ENCODE measurements at places on chromosomes 7 and 10.

DNA sequence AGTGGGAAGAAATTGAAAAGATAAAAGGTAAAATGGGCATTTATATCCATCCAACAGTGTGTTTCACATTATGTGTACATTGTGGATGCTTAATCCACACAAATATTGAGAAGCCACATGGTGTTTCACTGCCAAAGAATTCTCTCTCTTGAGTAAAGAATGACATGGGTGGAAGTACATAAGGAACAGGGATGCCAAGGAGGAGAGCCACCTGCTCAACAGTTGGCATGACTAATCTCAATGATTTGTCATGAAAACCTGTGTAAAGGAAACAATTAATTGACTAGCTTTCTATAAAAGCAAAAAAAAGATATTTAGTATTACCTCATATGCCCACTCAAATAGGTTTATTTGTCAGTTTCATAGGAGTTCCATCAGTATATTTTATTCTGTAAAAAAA, 43.1 kb downstream of the MAGI2 start:
- H3K36me3 ChIP-seq, result no peaks in the 10 kb centered on the region
- no peak overlapping the region for H3K4me3 ChIP-seq
- H3K27ac ChIP-seq, result no peak overlapping the region

GRCh38 chr7:46256870-46257661, 336.0 kb upstream of the IGFBP3 start:
- no peak for DNase-seq
- peaks cover 2% of the 10 kb centered on the region for H3K36me3 ChIP-seq
- peaks cover 5% of the 10 kb centered on the region for H3K27me3 ChIP-seq
- H3K4me1 ChIP-seq, result no peaks in the 10 kb centered on the region
- H3K4me3 ChIP-seq, result no peak overlapping the region

- no peak overlapping the region for H3K27ac ChIP-seq
- peaks cover 6% of the 10 kb centered on the region for H3K36me3 ChIP-seq
- no peak for DNase-seq
- H3K27me3 ChIP-seq, result peaks cover 6% of the 10 kb centered on the region
- peaks cover 31% of the 10 kb centered on the region for H3K4me1 ChIP-seq
Observed at GRCh38 chr7:2138146-2138765, 94.5 kb downstream of the MAD1L1 start.

DNA sequence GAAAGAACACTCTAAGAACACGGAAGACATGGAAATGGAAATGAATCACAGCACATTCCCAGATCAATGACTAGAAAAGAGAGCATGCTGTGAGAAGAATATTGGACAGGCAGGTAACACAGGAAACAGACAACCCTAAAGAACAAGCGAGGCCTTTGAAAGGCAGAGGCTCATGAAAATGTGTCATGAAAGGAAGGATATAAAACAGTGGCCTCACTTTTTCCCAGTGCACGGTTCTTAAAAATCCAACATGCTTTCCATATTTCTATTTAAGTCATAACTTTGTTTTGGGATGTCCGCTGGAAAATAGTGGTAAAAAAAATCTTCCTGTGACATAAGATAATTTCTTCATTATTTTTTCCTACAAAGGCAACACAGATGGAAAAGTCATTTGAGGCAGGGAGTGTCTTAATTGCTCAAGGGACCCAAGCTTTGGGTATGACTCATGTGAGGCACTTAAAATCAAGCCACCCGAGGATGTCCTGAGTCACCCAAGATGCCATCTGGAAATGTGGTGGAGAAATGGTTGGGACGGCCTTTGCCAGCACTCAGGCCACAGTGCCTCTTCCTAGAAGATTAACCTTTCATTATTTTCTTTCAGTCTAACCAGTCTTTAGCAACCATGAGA, 17.0 kb downstream of the ITIH5 start:
- H3K4me1 ChIP-seq, result no peaks in the 10 kb centered on the region
- DNase-seq, result no peak
- H3K27ac ChIP-seq, result no peak overlapping the region
- no peak overlapping the region for H3K4me3 ChIP-seq
- H3K27me3 ChIP-seq, result peaks cover 3% of the 10 kb centered on the region
- H3K36me3 ChIP-seq, result no peaks in the 10 kb centered on the region

DNA sequence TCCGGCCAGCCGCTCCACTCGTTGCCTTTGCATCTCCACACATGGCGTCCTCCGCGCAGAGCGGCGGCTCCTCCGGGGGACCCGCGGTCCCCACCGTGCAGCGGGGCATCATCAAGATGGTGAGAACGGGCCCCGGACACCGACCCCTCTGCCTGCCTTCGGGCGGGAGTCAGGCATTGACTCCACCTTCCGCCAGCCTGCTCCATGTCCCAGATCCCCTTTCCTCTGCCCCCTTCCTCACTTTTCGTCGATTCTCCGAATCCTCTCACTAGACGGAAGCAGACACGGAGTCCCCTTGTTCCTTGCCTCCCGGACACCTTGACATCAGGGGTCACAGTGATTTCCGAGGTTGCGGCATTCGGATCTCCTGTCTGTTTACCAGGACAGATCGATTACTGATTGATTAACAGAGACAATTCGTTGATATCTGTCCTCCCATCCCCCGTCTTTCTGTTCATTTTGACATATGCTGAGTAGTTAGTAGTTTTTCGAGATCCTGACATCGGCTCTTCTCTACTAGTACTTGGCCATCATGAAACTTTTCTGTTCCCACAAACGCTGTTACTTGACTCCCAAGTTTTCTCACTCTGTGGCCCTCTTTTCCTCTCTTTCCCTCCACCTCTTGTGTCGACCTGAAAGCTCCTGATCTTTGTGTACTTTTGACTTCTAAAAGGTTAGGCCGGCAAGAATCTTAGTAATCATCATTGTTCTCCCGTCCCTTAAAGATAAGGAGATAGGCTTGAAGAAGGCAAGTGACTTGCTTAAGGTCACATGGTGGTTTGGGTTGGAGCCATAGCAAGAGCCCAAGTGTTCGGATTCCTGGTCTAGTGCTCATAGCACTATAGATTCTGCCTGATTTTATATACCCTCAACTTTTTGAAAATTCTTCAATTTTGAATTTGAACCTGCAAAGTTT, 597 bp downstream of the SND1 start:
- peaks cover 19% of the 10 kb centered on the region for H3K4me1 ChIP-seq
- DNase-seq, result no peak
- peaks cover 6% of the 10 kb centered on the region for H3K27me3 ChIP-seq
- H3K36me3 ChIP-seq, result peaks cover 7% of the 10 kb centered on the region

DNA sequence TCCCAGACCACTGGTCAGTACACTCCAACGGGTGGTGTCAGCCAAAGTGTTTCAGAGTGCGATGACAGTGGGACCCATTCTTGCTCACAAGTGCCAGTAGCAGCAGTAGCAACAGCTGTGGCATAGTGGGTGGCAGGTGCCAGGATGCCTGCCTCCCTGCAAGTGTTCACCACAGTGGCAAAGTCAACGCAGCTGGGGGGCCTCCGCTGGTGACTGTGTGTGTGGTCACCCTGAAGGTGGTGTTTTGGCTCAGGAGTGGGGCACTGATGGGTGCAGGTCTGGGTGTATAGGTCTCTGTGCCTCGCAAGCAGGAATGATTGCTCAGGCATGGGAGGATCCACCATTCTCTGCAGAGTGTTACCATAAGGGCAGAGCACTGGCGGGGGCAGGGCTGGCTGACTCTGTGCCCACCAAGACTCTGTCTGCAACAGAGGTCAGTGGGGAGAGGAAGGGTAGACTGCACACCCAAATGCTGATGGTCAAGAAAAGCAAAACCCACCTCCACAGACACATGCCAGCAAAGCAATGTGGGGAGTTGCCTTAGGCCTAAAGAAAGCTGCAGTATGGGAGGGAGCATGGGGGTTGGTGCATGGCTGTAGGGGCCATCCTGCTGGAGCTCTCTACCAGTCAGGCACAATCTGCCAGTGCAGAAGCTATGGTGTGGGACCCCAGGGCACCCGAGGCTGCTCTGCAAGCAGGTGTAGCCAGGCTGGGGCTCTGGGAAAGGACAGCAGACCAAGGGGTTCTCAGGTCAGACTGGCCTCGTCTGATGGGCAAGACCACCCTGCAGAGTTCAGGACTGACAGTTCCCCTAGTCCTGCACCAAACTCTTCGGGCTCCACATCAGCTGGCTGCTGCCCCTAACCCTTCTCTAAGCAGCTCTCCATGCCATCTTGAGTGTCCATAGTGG, 368.1 kb downstream of the CTNNA3 start:
- H3K4me1 ChIP-seq, result no peaks in the 10 kb centered on the region
- no peak for DNase-seq
- peaks cover 3% of the 10 kb centered on the region for H3K27me3 ChIP-seq
- H3K4me3 ChIP-seq, result no peak overlapping the region
- peaks cover 4% of the 10 kb centered on the region for H3K36me3 ChIP-seq
- H3K27ac ChIP-seq, result no peak overlapping the region

DNA sequence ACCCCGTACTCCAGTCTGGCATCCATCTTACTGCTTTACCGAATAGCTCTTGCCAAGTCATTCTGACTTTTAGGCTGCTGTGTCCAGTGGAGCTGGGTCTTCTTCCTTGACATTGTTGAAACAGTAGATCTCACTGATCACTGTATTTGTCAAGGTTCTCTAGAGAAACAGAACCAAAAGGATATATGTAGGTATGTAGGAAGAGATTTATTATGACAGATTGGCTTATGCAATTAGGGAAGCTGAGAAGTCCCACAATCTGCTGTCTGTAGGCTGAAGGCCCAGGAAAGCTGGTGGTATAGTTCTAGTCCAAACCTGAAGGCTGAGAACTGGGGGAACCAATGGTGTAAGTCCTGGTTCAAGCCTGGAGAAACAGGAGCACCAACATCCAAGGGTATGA, 12.1 kb upstream of the PRRT4 start:
- DNase-seq, result no peak
- H3K4me3 ChIP-seq, result no peak overlapping the region
- no peaks in the 10 kb centered on the region for H3K4me1 ChIP-seq
- H3K27me3 ChIP-seq, result peaks cover 2% of the 10 kb centered on the region
- H3K27ac ChIP-seq, result no peak overlapping the region
- H3K36me3 ChIP-seq, result peaks cover 4% of the 10 kb centered on the region
